ENCODE measurements at places on chromosomes 16 and 17.

DNA sequence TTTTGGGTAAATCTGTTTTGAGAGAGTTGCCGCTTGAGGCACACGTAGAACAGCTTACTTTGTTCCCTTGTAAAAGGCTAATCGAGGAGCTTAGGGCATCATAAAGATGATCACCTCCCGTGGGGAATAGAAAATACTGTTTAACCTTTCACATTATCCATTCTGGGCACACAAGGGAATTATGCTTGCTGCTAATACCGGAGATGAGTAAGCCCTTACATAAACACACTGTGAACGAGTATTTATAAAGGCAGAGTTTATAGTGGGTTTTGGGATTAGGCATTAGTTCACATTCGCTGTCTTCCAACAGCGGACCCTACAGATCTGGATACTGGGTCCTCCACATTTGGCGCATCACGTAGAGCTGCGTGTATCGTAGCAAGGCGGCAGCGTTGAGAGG lies 51.2 kb upstream of the CNTNAP4 start:
- DNase-seq, result no peak

DNA sequence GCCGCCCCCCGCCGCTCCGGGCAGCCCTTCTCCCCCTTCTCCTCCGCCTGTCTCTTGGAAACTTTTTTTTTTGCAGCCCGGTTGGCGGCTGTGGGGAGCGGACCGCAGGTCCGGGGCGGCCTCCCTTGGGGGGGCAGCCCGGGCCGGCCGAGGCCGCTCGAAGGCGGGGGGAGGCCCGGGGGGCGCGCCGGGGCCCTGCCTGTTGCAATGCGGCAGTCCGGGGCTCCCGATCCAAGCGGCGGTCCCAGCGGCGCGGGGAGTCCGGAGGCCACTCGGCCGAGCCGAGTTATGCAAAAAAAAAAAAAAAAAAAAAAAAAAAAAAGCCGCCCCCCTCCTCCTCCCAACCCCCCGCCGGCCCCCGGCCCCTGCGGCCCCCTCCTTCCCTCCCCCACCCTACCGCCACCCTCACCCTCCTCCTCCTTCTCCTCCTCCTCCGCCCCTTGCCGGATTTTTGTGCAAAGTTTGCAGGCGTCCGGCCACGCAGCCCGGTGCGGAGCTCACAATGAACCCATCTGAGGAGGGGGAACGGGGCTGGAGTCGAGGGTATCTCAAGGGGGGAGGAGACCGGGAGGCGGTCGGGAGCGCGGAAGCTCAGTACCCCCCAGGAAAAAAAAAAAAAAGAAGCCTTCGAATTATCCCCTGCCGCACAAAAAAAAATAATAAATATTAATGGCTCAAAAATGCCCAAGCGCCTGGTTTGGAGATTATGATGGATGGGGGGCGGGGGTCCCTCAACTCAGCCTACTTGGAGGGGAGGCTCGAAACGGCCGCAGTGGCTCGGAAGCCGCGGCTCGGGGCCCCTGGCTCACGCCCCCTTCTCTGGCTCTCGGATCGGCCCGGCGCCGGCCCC lies at the start of gene ZNF423:
Gene ZNF423, minus strand, starts transcription at position 291 of the 850 bp plus-strand sequence. CDS start 338 bp downstream, outside the sequence.
- no peak for DNase-seq

DNA sequence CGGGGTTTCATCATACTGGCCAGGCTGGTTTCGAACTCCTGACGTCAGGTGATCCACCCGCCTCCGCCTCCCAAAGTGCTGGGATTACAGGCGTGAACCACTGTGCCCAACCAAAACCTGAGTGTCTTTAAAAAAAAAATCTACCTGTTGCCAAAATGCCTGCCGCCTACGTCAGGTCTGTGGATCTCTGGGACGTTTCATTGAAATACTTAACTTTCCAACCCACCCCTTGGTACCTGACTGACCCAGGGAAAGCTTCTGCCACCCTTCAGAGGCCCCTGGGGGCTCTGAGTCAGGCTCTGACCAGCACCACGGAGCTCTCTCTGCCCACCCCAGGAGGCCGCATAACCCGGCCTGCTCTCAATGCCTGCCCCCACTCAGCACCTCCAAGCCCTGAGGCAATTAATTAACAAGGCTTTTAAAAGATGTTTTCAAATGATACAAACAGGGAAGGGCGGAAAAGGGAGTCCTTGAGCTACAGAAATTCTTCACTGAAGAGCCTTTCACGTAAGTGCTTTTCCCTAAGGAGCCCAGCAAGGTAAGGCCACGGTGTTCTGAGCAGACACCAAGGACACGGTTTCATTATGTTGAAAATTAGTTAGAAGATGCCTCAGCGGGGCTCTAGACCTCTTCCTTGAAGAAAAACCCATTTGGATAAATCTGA lies 29.3 kb upstream of the GSG1L start:
- DNase-seq, result no peak

DNA sequence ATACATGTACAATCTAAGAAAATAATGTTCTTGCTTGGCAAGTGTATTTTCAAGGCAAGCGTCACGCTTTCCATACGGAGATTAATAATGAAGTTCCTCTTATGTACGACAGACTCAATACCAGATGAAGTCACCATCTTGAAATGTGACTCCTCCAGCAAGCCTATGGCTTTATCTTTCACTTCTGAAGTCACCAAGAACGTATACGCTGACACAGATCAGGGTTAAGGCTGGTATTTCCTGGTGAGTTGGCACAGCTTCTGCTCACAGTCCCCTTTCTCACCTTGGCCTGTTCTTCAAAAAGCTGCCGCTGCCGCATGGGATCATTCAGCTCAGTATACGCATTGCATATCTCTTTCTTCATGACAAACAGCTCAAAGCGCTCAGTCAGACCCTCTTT lies 6.1 kb upstream of the ADAT1 start:
- DNase-seq, result no peak

- DNase-seq, result no peak
These were observed 5.3 kb downstream of the UNC119 start for GRCh38 chr17:28547096-28547622.

GRCh38 chr17:46978489-46979146 lies 435 bp downstream of the RPRML start:
- DNase-seq, result no peak

DNA sequence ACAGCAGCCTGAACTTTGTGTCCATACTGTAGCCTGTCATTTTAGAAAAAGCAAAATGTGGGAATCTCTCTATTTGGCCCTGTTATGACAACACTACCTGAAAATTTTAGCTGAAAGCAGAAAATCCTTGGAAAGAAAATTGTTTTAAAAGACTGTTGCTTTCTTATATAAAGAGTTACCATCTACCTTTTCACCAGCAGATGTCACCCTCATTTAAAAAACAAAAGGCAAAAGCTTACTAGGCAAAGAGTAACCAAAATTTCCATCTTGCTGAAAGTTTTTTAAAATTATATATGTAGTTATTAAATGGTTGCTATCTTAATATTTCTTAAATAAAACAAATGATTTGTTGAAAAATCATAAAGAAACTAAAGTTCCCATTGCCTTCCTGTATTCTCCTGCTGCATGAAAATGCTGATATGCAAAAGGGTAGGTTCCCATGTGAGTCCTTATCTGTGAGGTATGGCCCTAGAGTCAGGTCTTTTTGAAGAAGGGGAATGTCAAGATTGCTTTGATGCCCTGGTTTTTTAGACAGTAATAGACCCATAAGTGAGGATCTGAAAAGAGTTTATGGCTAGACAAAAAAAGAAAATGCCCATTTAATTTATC lies 61.0 kb downstream of the TNRC6C start:
- no peak for DNase-seq

GRCh38 chr17:4307179-4307930 lies 43.6 kb upstream of the ANKFY1 start:
- no peak for DNase-seq

GRCh38 chr17:66248285-66248684 lies 19.1 kb upstream of the APOH start:
- no peak for DNase-seq

GRCh38 chr16:81846105-81846504 lies 67.0 kb downstream of the PLCG2 start:
- no peak for DNase-seq

GRCh38 chr17:29568331-29569244 lies at the start of gene TP53I13:
Gene TP53I13, plus strand, starts transcription at chr17:29568701. Its CDS starts 58 bp downstream, at chr17:29568759.
- no peak for DNase-seq

GRCh38 chr17:57284583-57284982 lies 28.3 kb downstream of the MSI2 start:
- DNase-seq, result no peak

DNA sequence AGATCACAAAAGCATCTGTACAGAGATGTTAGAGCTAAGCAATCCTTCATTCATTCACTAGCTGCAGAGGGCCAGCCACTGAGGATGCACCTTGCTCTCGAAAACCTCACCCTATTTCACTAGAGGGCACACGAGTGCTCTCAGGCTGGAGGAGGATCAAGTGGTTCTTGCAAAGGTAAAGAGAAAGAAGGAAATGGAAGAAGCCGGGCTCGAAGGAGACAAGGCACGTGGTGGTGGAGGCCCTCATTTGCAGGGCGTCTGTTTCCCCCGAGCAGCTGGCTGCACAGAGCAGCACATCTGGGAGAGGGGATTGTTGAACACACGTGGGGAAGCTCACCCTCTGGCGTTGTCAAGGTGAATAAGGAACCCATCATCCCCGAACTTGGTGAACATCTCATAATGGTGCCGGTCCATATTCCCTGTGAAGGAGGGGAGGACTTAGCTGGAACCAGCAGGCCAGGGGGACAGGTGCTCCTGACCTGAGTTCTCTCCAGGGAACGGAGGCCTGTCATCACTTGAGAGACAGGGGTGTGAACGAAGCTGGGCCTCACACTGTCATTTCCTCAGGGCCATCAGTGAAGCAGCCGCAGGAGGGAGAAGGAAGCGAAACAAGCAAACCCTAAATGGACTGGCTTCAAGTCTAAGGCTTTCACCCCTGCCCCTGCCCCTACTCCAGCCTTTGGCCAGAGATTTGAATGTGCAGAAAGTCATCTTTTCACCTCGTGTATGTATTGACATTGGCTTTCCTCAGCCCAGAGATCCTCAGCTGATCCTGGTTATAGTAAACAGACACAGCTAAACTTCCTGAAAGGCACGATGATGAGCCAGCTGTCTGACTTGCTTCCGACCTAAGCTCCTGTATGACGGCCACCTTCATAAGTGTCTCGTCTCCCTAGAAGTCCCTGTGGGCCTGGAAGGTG lies 27.6 kb downstream of the PRKAR1A start:
- no peak for DNase-seq

- DNase-seq, result no peak
These were observed 2.8 kb upstream of the ALDH3A2 start for GRCh38 chr17:19645734-19646201.

DNA sequence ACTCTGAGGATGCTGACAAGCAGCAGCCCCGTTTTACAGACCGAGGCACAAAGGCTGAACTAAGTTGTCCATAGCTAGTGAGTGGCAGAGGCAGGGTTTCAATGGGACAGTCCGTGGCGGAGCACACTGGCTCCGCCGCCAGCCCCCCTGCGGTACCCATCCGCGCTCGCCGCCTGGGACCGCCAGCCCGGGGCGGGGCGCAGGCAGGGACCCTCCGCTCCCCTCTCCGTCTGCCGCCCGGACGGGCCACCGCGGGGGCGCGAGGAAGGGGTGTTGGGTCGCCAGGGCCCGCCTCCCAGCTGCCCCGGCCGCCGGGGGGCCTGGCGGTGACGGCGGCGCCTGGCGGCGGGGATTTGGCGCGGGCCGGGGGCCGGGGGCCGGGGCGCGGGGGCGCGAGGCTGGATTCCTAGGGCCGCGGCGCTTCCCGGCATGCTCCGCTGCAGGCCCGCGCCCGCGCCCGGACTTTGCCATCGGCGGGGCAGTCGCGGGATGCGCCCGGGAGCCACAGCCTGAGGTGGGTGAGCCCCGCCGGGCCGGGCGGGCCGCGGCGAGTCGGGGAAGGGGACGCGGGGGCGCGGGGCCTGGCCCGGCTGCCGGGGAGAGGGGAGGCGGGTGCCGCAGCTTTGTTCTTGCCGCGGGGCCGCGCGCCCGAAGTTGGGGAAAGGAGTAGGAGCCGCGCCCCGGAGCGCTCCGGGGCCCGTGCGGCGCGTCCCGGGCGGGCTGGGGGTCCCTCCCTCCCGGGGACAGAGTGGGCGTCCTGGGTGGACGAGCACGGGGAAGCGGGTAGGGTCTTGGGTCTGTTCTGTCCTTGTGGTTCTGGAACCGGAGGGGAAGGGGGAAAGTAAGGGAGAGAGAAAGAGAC lies at the start of gene TMEM98:
Gene TMEM98, plus strand, starts transcription at position 430 of the 862 bp plus-strand sequence. CDS start 3,376 bp downstream, outside the sequence.
- DNase-seq, result no peak

DNA sequence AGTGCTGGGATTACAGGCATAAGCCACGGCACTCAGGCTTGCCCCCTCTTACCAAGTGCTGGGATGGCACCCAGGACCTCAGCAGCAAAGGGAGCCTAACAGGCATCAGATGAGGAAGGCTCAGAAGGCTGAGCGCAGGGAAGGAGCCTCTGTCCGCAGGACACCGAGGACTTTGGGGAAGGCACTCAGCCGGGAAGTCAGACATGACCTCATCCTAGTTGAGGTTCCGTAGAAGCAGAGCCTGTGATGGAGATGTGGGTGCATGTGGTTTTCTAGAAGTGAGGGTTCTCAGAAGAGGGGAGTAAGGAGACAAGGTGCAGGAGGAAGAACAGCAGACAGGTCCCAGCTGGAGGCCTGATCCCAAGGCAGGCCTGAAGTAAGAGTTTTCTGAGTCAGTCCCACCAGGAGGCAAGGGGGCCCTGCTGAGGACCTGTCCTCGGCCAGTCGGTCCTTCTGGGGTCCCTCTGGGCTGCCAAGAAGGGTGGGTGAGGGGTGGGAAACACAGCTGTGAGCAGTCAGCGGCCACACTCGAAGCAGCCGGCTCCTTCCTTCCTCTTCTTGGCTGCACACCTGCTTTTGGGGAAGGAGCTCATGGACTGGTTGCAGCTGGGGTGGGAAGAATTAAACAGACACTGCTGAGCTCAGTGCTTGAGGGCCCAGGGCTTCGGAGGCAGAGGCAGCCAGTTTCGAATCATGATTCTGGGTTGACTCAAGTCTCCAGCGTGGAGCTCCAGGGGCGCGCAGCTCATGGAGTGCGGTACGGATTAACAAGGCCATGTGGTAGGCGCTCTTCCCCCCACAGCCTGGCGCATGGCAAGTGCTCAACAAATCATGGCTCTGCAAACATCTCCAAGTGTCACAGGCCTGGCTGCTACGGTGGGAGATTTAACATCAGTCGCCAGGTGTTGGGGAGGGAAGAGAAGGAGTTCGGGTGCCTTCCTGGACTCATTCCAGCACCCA lies 38.9 kb upstream of the SNN start:
- DNase-seq, result no peak

DNA sequence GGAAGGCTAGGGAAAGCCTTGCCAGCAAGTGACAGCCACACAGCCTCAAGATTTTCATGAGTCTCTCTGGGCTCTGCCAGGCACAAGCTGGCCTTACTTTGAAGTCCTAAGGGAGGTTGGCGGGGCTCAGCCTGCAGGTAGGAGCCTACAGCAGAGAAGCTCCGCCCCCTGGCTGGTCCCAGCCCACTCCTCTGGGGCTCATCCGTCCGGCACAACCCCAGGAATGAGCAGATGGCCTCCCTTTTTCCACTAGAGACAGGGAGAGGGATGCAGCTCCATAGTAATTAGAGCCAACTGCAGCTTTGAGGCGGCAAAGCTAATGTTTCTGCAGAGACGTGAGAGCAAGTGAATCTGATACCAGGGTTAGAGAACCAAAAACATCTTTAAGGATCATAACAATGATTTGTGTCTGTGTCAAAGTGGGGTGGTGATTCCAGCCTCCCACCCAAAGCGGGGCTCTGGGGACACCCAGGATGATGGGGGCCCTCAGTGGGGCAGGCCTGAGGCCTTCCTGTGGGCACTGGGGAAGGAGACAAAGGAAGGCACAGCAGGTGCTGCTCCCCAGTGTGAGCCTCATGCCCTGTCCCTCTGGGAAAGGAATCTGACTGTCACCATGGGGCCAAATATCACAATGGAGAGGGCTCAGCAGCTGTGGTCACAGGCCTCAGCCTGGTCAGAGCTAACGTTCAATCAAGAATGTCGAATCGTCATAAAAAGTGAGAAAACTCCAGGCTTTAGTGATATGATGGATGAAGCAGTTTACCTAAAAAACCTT lies 61.5 kb downstream of the RBFOX3 start:
- DNase-seq, result no peak
